ENCODE measurements at places on chromosomes 11 and 22. TPM values are rescaled to one million over a fixed set of nuclear protein-coding genes. Genes with fewer than 3 reads are reported as not detected.

P2RX6 gene
- total RNA-seq, result not detected

CHRNA10 gene
- 1.5 TPM for total RNA-seq

DNA sequence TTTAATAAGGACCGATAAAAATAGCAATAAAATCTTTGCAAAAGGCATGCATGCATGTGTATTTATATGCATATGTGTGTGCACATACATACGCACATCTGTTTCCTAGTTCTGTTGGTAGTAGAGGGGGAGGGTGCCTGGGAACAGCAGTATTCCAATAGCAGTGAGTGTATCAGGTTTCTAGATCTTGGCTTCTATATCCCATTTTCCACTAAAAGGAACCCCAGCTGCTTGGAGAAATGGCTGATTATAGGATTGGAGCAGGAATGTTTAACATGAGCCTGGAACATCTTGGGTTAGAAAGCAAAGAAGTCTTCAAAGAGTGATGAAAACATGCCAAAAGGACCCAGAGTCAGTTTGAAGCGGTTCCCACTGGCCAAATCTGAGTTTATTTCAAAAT, 21.0 kb downstream of the TNRC6B start:
- no peaks in the 10 kb centered on the region for H3K27me3 ChIP-seq
- H3K4me3 ChIP-seq, result no peak overlapping the region
- no peak for DNase-seq
- no peaks in the 10 kb centered on the region for H3K36me3 ChIP-seq
- H3K27ac ChIP-seq, result no peak overlapping the region
- H3K4me1 ChIP-seq, result peaks cover 51% of the 10 kb centered on the region

DNA sequence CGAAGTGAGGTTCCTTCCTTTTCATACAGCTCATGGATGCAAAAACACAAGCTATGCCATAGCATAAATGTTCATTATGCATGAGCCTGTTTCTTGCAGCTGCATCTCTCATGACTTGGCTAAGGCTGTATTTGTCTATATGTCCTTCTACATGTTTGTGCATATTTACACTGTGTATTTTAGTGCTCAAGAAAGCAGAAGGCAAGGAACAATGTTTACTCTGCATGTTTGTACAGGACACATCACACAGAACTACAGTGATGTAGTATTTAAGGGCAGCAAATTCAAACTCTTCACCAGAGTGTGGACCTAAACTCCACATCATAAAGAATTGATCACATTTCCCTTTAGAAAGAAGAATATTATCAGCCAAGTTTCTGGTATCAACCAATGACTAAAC, 170.3 kb downstream of the CADM1 start:
- H3K27ac ChIP-seq, result no peak overlapping the region
- H3K4me3 ChIP-seq, result no peak overlapping the region
- DNase-seq, result no peak
- no peaks in the 10 kb centered on the region for H3K4me1 ChIP-seq
- no peaks in the 10 kb centered on the region for H3K27me3 ChIP-seq

TMPRSS5 gene
- 0.59 TPM for total RNA-seq
